ENCODE measurements at places on chromosomes 6 and 20. TPM values are rescaled to one million over a fixed set of nuclear protein-coding genes. Genes with fewer than 3 reads are reported as not detected.
A peak's percentile ranks its signal among the peaks of the same experiment; 100 is the strongest.

DNA sequence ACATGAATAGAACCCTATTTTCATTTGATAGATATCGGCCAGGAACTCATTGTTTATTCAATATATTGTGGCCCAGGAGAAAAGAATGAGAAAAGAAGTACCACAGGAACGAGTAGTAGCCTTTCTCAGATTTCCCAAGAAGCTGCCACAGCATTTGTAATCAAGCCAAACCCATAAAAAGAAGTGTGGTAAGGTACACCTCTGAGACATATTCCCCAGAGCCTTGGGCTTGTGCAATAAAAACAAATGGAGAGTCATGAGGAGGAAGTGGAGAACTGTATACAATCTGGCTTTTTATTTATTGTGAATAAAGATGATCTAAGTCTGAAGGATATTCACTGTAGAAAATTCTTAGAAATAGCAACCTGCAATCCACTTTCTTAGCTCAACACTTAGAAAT lies 36.7 kb downstream of the KIF6 start:
- DNase-seq = no peak
- no peak overlapping the region for H3K27ac ChIP-seq
- no peak overlapping the region for H3K4me3 ChIP-seq
- no peaks in the 10 kb centered on the region for H3K27me3 ChIP-seq

Gene SMOC2
- not detected for total RNA-seq

Gene POM121L2
- not detected for total RNA-seq

DNA sequence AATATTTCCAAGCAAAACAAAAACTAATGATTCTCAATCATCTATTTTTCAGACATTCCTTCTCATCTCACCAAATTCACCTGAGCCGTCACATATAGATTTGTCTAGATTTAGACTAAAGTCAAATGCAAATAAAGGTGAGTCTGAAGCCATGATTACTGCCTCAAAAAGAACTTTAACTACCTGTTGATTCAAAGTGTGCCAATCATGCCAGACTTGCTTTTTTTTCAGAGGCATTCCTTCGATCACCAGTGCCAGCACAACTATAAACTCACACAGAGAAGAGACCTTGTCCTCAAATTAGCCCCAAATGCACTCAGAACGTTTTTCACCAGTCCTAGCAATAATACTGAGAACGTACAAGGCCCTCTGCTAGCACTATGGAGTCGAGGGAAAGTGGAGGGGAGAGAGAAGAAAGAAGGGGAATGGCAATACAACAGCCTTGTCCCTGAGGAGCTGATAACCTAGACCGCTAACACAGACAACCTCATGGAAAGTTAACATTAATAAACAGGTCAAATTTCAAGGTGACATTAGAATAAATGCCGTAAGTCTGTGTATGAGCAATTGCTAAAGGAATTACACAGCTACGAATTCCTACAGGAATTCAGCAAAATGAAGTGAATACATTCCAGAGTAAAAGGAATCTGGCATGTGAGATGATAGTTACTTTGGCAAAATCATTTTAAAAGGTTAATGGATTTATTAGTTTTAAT lies 60.9 kb downstream of the EPB41L2 start:
- no peaks in the 10 kb centered on the region for H3K36me3 ChIP-seq
- peaks cover 17% of the 10 kb centered on the region for H3K4me1 ChIP-seq
- DNase-seq = no peak
- H3K27me3 ChIP-seq = no peaks in the 10 kb centered on the region

- H3K4me1 ChIP-seq = peaks cover 26% of the 10 kb centered on the region
- H3K27ac ChIP-seq = peak overlapping the region; percentile 69
- H3K27me3 ChIP-seq = peaks cover 4% of the 10 kb centered on the region
- DNase-seq = peak; percentile 85
- peak overlapping the region; percentile 67 for H3K4me3 ChIP-seq
Measured at GRCh38 chr6:35731414-35731735, 5.5 kb upstream of the ARMC12 start.

GRCh38 chr6:153059311-153059710 lies 56.8 kb upstream of the MTRF1L start:
- H3K4me1 ChIP-seq = no peaks in the 10 kb centered on the region
- H3K36me3 ChIP-seq = no peaks in the 10 kb centered on the region
- no peak for DNase-seq
- H3K27ac ChIP-seq = no peak overlapping the region
- H3K4me3 ChIP-seq = no peak overlapping the region

Gene RNF182
- total RNA-seq = 0.20 TPM

Gene SDHAF4
- 10.6 TPM for total RNA-seq

GRCh38 chr20:8474027-8474668 lies 342.1 kb downstream of the PLCB1 start:
- no peak for DNase-seq
- H3K27me3 ChIP-seq = no peaks in the 10 kb centered on the region
- H3K4me1 ChIP-seq = no peaks in the 10 kb centered on the region

DNA sequence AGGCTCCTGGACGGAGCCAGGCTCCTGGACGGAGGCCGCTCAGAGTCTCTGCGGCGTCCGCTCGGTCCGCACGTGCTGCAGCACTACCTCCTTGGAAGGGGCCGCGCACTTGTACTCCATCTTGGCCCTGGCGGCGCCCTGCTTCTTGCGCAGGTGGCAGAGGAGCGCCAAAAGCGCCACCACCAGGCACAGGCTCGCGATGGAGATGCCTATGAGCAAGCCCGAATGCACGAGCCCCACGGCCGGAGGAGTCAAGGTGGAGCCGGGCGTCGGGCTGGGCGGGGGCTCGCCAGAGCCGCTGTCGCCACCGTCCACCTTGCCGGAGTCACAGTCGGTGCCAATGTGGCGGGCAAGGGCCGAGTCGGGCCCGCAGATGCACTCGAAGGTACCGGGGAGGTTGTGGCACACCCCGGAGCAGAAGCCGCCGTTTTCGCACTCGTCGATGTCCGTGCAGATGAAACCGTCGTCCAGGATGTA lies 1.7 kb downstream of the THBD start:
- no peaks in the 10 kb centered on the region for H3K4me1 ChIP-seq
- H3K4me3 ChIP-seq = no peak overlapping the region
- no peaks in the 10 kb centered on the region for H3K27me3 ChIP-seq
- no peak for DNase-seq

- H3K4me1 ChIP-seq = no peaks in the 10 kb centered on the region
- H3K27ac ChIP-seq = no peak overlapping the region
- DNase-seq = no peak
- no peaks in the 10 kb centered on the region for H3K27me3 ChIP-seq
Measured at GRCh38 chr6:169967687-169968086, 216.3 kb downstream of the ERMARD start.

DNA sequence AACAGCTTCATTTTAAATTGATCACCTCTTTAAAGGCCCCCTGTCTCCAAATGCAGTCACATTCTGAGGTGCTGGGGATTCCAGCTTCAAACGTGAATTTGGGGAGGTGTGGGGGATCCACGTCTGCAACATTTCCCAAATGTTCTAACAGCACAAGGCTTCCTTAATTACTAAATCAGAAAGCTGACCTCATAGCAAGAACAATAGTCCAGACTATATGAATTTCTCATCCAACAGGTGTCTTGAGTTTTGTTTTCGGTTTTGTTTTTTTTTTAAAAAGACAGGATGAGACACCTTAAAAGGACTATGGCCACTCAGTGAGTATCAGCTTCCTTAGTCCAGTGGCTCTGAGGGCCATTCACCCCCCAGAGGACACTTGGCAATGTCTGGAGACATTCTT lies 11.5 kb downstream of the ATP9A start:
- no peak overlapping the region for H3K27ac ChIP-seq
- H3K27me3 ChIP-seq = peaks cover 13% of the 10 kb centered on the region
- DNase-seq = no peak
- no peaks in the 10 kb centered on the region for H3K36me3 ChIP-seq
- no peak overlapping the region for H3K4me3 ChIP-seq

GRCh38 chr6:21222656-21223055 lies 370.9 kb upstream of the SOX4 start:
- no peaks in the 10 kb centered on the region for H3K27me3 ChIP-seq
- H3K4me1 ChIP-seq = no peaks in the 10 kb centered on the region
- H3K36me3 ChIP-seq = no peaks in the 10 kb centered on the region
- no peak overlapping the region for H3K4me3 ChIP-seq

Gene TAP2
- total RNA-seq = 17.4 TPM

Gene OR12D3
- not detected for total RNA-seq

Gene PARD6B
- total RNA-seq = 2.3 TPM

DNA sequence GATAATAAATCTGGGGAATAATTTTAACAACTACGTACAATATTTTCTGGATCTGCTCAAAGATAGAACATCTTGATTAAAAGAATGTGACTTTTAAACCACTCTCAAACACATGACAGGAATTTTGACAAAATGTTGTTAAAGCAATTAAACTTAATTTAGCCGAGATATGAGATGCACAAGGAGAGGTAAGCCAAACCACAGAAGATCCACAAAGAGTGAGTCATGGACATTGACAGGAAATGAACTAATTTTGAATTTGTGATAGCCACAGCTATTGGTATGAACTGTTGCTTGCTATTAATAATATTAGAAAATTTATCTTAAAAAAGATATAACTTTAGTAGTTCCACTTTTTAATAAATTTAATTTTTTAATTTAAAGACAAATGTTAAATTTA lies 27.8 kb upstream of the VGLL2 start:
- H3K36me3 ChIP-seq = no peaks in the 10 kb centered on the region
- no peaks in the 10 kb centered on the region for H3K27me3 ChIP-seq
- no peak for DNase-seq
- peak overlapping the region; percentile 5 for H3K27ac ChIP-seq

GRCh38 chr6:32615885-32616532 lies 21.2 kb upstream of the HLA-DQA1 start:
- no peak overlapping the region for H3K27ac ChIP-seq
- H3K4me1 ChIP-seq = no peaks in the 10 kb centered on the region
- no peaks in the 10 kb centered on the region for H3K36me3 ChIP-seq
- no peaks in the 10 kb centered on the region for H3K27me3 ChIP-seq
- no peak for DNase-seq
- H3K4me3 ChIP-seq = no peak overlapping the region

DNA sequence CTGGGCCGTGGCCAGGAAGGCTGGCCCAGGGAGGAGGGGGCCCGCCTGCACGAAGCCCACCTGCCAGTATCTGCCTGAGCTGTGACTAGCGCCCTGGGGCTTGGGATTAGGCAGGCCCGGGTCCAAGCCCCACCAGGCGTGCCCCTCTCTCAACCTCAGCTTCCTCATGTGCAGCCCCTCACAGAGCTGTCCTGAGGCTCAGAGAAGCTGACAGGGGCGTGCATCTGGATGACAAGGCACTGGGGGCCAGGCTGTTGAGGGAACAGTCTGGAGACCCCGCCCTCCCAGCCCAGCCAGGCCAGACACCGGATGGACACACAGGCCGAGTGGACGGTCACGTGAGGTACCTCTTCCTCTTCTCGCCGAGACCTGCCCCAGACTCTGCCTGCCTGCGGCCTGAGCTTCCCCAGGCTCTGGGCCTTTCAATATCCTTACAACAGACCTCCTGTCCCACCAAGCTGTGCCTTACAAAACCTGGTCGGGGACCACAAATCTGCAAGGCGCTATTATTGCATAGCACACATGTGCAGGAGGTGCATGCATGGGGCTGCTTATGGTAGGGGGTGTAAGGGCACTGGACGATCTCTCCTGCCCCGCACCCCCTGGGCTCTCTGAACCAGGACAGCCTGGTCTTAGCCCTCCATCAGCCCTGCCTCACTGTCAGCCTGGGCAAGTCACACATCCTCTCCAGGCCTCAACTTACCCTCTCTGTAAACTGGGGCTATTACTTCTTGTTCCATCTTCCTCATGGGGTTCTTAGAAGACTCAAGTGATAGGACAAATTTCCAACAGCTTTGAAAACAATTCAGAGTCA lies 20.0 kb downstream of the NOL4L start:
- no peak overlapping the region for H3K4me3 ChIP-seq
- H3K27me3 ChIP-seq = peaks cover 13% of the 10 kb centered on the region
- H3K27ac ChIP-seq = no peak overlapping the region
- no peak for DNase-seq
- H3K4me1 ChIP-seq = peaks cover 17% of the 10 kb centered on the region

GRCh38 chr6:150409576-150410066 lies 40.8 kb downstream of the IYD start:
- H3K27me3 ChIP-seq = no peaks in the 10 kb centered on the region
- no peak overlapping the region for H3K4me3 ChIP-seq
- no peak overlapping the region for H3K27ac ChIP-seq
- H3K36me3 ChIP-seq = no peaks in the 10 kb centered on the region

DNA sequence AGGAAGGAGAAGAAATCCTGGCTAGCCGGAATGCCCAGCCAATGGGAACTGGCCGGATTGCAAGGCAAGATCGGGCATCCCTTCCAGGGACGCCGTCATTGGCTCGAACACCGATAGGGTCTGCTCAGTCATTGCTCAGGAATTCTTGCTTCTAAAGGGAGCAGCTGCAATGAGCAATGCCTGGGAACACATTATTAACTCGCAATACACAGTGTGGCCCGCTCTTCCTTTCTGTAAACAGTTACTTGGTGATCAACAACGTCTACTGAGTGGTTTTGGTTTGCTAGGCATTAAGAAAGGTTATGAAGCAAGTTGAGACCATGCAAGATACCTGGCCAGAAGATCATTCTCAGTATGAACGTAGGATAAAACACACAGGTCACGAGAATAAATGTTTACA lies 165.4 kb upstream of the CITED2 start:
- no peaks in the 10 kb centered on the region for H3K27me3 ChIP-seq
- DNase-seq = peak; percentile 89
- H3K27ac ChIP-seq = peak overlapping the region; percentile 87
- peak overlapping the region; percentile 31 for H3K4me3 ChIP-seq
- H3K4me1 ChIP-seq = peaks cover 7% of the 10 kb centered on the region

GRCh38 chr6:61044011-61044410 lies 1242.0 kb downstream of the KHDRBS2 start:
- no peaks in the 10 kb centered on the region for H3K36me3 ChIP-seq
- H3K27me3 ChIP-seq = no peaks in the 10 kb centered on the region
- H3K27ac ChIP-seq = no peak overlapping the region
- no peak overlapping the region for H3K4me3 ChIP-seq

Gene EBF4
- total RNA-seq = 5.2 TPM

DNA sequence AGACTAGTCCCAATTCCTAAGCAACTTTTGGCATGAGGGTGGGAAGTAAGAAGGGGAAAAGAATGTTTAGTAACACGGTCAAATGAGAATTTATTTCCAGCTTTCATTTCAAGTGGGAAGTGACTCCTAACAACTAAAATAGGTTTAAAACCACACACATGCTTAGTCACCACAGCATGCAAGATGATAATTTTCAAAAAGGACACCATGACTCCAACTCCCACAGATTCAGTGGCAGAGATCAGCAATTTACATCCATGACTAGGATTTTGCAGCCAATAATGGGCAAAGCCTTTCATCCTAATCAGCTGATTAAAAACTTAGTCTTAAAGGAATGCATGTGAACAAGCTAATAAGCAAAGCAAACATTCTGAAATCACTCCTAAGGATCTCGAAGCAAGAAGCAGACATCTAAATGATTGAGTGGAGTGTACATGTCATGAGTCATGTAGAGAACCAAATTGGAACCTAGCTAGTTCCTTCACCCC lies 48.1 kb upstream of the GCLC start:
- no peak for DNase-seq
- H3K4me1 ChIP-seq = no peaks in the 10 kb centered on the region
- H3K36me3 ChIP-seq = no peaks in the 10 kb centered on the region
- H3K4me3 ChIP-seq = no peak overlapping the region
- H3K27me3 ChIP-seq = no peaks in the 10 kb centered on the region
- H3K27ac ChIP-seq = no peak overlapping the region
